ENCODE measurements at places on chromosomes 16 and 17.

- no peak for DNase-seq
Observed at GRCh38 chr17:61453566-61454380, 1.6 kb downstream of the TBX4 start.

- DNase-seq = no peak
Observed at GRCh38 chr17:55414983-55415382, 6.7 kb downstream of the MMD start.

DNA sequence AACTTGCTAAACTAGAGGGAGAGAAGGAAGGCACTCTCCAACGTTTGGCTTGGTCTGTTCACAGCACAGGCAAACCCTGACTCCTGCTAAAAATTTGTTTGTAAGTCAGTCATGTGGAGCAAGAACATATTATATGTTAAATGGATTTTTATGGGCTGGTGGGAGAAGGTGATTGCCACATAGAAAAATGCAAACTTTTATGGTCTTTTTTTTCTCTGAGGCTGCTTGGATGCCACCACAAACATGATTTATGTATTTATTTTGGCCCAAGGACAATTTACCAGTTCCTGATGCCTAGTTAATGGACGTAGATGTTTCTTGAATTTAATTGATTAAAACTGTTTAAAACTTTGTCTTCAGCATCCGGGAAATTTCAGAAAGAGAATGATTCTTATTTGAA, 274.2 kb upstream of the MYOCD start:
- DNase-seq = no peak

- no peak for DNase-seq
Observed at GRCh38 chr17:80762076-80762475, 217.4 kb downstream of the RPTOR start.

DNA sequence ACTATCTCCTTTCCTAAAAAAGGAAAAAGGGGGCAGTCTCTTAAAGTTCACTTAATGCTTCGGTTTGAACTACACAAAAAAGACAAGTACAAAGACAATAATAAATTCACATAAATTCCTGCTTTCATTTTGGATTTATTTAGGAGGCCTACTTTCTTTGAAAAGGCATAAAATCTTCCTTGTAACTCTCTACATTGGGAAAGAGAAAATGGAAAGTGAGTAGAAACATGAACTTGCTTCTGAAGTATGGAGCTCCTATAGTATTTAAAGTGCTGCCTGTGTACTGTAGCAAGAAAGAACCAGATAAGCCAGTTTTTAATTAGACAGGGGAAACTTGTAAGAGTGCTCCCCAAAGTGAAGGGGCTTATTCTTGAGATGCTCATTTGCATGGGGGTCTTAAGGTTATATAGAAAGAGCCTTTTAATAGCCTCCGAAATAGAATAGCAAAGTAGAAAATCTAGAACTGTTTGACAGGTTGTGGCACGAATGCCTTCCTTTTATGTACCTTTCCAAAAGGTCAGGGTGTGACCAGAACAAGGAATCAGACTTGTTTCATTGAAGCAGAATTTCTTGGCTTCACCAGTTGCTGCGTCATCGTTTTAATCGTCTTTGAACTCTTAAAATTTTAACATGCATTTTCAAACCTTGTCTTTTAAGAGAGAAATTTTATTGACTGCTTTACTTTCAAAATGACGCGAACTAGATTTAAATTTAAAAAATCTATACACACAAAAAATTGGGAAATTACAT, 12.9 kb downstream of the GAN start:
- DNase-seq = no peak

- no peak for DNase-seq
Observed at GRCh38 chr17:57687642-57688041, 57.5 kb downstream of the CCDC182 start.

DNA sequence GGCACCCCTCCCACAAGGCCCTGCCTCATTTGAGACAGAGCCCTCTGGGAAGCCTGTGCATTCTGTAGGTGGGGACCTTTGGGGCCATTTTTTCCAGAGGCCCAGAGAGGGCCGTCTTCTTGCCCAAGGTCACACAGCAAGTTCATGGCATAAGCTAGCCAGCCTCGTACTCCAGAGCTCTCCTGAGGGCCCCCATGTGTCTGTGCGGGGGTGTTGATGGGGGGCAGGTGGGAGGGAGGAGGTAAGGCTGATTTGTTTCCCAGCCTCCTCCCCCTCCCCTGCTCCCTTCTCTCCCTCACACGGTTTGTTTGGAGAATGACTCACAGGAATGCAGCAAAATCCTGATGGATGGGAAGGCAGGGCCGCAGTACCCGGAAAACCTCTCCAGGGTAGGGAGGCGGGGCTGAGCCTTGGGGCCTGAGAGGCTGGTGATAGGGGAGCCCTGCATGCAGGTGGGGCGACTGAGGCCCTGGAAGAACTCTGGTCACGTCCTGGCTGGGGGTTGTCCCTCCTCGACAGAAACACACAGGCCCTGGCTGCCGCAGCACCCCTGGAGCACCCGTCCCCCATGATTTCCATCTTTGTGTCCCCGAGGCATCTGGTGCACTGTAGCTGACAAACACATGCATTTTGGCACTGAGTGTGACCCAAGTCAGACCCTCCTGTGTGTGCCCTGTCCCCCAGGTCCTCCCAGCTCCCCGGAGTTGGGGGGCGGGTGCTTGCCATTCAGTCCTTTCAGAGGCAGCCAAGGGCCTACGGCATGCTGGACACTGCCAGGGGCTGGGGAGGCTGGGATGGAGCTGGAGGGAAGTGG, 29.7 kb downstream of the RAI1 start:
- no peak for DNase-seq

- DNase-seq = no peak
Observed at GRCh38 chr16:86466696-86467406, 43.5 kb upstream of the FOXF1 start.

GRCh38 chr16:30569746-30570635, 1.5 kb downstream of the ZNF688 start:
- DNase-seq = no peak

DNA sequence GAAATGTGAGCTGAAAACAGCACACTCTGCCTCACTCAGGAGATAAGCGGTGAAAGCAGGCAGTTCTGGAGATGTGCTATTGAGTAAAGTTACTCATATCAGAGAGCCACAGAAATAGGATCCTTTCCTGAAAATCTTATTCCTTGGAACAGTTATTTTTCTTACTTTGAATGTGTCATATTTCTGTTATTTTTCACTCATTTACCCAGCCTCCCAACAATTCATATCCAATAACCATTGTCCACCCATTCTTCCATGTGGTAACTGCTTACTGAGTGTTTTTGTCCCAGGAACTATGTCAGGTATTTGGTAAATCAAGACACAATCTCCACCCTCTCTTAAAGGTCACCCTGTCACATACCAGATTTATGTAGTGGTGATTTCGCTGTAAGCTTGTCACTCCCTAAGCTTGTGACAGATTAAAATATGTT, 144.9 kb downstream of the PARN start:
- no peak for DNase-seq

DNA sequence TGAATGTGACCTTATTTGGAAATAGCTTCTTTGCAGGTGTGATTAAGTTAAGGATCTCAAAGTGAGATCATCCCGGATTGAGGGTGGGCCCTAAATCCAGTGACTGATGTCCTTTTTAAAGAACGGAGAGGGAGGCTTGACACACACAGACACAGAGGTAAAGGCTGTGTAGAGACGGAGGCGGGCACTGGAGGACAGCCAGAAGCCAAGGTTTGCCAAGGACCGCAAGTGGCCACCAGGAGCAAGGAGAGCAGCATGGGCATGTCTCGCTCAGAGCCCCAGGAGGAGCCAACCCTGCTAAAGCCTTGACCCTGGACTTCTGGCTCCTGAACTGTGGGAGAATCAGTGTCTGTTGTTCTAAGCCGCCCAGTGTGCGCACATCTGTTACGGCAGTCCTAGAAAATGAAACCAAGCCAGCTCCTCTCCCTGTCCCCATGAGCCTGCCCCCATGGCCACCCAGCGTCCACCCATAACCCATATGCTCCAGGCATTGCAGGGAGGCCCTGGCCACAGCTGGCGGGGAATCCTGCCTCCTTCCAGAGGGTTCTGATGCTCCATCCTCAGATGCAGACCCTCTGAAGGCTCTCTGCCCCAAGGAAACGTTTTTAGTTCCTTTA, 15.2 kb downstream of the CNGB1 start:
- no peak for DNase-seq

- no peak for DNase-seq
Observed at GRCh38 chr17:77354420-77354669, 213.6 kb downstream of the SEC14L1 start.

- no peak for DNase-seq
Observed at GRCh38 chr16:29148867-29149272, 164.0 kb downstream of the LAT start.

GRCh38 chr17:73586275-73586832, 57.9 kb downstream of the SDK2 start:
- no peak for DNase-seq

DNA sequence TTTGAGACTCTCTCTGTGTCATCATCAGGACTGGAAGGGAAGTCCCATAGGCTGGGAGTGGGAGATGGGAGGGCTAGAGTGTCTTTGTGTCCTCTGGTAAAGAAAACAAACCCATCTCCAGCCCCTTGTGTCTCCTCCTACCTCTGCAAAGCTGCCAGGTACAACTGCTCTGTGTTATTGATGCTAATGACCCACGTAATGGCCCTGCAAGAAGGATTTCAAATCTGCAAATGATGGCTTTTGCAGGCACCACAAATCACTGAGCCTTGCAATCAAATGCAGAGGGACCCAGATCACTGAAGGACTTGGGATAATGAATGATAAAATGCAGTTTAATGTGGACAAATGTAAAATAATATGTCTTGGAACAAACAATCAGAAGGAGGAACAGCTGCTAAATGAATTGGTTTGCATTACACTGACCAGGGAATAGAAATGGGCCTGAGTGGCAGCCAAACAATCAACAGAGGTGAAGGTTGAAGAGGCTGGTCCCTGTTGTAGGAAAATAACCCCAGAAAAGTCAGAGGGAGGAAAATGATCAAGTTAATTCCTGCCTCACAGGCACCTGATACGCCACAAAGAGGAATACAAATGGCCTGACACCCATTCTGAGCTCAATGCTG, 425.1 kb downstream of the UTP18 start:
- DNase-seq = no peak

DNA sequence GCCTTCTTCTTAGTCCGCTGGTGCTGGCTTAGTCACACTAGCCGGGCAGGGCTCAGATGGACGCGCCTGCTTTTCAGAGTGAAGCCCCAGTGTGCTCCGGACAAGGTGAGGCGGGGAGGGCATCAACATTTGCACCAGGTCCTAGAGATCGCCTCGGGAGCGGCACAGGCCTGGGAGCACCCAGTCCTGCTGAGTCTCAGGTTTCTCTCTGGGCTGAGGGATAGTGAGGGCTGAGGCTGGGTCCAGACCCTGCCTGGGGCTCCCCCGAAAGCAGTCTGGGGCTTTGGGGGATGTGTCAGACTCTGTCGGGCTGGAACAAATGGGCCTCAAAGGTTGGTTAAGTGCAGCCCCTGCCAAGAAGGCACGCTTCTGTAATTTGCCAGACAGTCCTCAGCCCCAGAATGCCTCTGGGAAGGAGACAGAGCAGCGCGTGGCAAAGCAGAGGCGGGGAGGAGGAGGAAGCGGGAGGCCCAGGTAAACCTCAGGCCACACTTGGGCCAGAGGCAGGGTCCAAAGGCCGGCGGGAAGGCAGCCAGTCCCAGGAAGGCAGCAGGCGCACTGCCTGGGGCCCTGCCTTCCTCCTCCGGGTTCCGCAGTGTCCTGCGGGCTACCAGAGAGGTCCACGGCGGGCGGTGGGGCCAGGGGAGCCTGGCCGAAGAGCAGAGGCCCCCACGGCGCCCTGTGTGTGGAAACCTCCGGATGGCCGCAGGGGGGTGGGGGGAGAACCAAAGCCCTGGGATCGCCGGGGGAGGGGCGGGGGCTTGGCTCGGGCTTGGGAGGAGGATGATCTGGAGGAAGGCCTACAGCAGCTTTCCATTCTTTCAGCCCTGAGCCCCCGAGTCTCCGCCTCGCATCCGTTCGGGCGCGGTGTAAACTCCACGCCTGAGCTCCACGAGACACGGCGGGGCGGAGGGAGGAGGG, 39.5 kb upstream of the ATP2A3 start:
- no peak for DNase-seq

DNA sequence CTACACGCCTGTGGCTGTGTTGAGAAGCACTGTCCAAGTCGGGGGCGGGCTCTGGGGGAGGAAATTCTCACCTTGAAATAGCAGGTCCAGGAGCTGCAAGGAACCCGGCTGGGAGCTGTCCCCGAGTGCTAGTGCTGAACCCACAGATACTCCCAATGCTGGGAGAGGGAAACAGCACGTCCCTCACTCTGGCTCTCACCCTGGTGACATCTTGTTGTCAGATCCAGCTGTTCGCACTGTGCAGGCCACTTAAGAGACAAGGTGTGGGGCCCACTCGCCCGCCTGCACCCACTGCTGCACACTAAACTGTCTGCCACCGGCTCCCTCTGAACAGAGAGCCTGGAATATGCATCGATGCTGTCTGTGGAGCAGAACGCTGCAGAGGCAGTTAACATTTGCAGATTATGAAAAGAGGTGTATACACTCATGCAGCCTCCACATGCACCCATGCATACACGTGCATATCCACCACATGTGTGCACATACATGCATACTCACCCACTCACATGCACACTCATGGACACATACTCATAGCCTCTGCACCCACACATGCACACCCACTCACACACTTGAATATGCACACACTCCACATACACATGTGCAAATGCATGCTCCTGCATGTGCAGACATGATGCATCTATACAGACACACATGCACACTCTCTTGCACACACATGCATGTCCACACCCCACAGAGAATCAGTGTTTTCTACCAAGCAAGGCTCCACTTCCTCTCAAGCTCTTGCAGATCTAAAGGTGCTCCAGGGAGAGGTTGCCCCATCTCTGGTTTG, 42.0 kb downstream of the MGAT5B start:
- DNase-seq = no peak

DNA sequence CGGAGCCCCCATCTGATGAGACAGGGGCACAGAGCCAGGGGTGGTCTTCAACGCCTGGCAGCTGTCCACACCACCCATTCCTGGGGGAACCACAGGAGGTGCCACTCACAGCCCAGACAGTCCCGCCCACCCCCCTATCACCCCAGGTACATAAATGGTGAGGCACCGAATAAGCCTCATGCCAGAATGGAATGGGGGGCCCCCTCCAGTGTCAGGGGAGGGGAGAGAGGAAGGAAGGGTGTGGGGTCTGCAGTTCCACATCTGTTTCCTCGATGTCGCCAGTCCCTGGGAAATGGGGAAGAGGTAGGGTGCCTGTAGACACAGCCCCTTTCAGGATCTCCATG, 1.7 kb downstream of the TMC6 start:
- DNase-seq = no peak

DNA sequence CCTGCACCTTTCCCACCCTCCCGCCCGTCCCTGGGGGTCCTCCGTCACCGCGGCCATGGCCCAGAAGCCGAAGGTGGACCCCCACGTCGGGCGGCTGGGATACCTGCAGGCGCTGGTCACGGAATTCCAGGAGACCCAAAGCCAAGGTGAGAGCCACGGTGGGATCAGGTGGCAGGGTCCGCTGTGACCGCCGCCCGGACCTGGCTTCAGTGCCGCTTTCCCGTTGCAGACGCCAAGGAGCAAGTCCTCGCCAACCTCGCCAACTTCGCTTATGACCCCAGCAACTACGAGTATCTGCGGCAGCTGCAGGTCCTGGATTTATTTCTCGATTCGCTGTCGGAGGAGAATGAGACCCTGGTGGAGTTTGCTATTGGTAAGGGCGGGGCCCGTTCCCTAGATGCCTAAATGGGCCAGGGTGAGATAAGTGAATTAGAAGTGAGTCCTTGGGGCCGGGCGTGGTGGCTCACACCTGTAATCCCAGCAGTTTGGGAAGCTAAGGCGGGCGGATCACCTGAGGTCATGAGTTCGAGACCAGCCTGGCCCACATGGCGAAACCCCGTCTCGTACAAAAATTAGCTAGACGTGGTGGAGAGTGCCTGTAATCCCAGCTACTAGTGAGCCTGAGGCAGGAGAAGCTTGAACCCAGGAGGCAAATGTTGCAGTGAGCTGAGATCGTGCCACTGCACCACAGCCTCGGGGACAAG, 617 bp downstream of the ARMC7 start:
- DNase-seq = no peak
